ENCODE measurements at places on chromosomes 1 and 21.

DNA sequence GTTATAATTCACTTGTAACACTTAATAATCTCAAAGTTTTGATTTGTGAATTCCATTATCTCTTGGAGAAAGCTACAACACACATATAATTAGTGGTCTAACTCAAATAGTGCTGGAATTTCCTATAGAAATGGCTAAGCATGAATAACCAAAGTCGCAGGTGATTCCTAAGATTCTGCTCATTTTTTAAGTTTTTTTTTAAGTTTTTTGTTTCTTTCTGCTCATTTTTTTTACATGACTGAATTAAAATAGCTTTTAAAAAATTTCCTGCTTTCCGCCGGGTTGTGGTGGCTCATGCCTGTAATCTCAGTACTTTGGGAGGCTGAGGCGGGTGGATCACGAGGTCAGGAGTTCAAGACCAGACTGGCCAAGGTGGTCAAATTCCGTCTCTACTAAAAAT is 90.4 kb downstream of the APP start:
- DNase-seq, result no peak

GRCh38 chr1:10360045-10360444 is 38.8 kb upstream of the PGD start:
- no peak for DNase-seq

- DNase-seq, result no peak
Measured at GRCh38 chr1:40171036-40171435, 9.8 kb downstream of the RLF start.

- DNase-seq, result peak; percentile 79
Measured at GRCh38 chr1:23772049-23772853, 6.0 kb upstream of the PITHD1 start.

DNA sequence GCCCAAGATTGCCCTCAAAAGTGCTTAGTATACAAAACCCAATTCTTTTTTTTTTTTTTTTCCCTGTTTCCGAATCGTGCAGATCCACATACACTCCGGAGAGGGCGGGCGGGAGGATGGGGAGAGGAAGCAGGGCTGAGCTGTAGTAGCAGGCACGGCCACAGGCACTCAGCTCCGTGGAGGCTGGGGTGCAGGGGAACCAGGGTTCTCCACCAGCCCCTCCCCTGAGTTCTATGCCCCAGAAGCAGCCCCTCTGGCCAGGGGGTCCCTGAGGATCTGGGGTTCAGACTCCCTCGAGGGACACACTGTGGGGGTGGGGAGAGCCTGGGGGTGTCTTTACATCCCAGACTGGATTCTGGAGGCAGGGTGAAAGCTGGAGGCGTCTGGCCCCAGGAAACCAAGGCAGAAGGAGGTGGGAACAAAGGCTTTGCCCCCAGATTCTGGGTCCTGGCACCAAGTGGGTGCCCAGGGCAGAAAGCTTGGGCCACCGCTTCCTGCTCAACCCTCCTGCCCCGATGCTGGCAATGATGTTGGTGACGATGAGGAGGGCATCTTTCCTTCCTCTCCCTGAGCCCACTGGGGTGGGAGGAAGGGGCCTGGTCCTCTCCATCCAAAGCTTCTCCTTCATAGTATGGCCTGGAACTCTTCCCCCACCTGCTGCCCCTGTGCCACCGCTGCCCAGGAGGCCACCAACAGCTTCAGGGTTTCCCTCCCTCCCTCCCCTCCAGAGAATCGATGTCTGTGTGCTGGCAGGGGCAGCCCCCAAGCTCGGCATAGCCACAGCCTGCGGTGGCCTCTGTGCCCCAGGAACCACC is 106.4 kb upstream of the TARDBP start:
- DNase-seq, result no peak

DNA sequence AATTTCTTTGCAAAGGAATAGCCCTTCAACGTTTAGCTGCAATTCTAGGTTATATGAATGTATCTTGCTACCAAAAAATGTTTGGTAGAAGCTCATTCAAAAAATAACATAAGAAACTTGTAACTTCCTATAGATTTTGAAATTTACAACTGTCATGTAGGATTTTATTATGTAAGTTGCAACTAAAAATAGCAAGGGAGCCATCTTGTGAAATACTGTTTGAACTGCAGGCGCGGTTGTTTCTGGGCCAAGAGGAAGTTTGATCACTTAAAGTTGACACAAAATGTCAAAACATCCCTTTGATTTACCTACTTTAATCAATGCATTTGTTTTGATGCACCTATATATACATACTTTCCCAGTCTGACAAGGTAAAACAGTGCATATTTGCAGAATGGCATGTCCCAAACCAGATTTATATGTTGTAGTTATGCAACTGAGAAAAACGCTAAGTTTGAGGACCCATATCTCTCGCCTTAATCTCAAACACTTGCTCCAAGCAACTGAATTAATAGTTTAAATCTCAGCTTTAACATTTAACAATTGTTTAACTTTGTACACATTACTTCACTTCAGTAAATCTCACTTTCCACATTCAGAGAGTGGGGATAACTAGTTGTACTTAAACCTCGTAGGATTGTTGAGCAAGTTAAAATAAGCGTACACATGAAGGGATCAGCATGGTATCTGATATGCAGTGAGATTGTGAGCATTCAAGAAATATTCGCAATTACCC is 63.9 kb downstream of the KCNK2 start:
- peak; percentile 7 for DNase-seq

DNA sequence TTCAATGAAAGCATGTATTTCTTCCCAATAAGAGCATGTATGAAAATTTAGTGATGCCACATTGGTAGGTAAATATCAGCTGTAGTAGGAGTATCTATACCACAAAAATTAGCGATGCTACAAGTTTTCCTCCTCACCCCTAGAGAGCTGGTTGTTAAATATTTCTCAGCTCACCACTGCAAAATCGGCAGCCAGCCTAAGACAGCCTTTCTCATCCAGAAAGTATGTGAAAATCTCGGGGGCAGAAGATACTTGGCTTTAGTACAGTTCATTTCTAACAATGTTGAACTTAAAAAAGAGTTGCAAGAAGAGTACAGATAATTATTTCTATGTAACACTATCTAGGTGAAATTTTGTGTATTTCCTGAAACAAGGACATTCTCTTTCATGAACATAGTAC is 235.4 kb downstream of the TPR start:
- no peak for DNase-seq

DNA sequence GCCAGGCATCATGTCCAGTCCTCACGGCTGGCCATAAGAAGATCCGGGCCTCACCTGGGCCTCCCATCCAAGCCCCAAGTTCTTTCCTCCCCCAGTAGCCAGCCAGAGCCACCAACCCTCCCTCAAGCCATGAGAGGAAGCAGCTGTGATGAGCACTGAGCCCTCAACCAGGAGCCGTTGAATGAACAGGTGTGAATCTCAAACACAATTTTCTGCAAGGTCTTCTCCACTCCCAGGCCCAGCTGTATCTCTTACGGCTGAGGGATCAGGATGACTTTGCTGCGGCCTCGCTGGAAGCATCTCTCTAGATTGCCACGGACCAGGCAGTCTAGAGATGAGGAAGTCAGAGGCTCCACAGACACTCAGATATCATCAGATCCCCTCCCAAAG is 9.8 kb upstream of the CLDN14 start:
- DNase-seq, result no peak

- no peak for DNase-seq
Measured at GRCh38 chr1:92240034-92240433, 22.3 kb downstream of the C1orf146 start.

DNA sequence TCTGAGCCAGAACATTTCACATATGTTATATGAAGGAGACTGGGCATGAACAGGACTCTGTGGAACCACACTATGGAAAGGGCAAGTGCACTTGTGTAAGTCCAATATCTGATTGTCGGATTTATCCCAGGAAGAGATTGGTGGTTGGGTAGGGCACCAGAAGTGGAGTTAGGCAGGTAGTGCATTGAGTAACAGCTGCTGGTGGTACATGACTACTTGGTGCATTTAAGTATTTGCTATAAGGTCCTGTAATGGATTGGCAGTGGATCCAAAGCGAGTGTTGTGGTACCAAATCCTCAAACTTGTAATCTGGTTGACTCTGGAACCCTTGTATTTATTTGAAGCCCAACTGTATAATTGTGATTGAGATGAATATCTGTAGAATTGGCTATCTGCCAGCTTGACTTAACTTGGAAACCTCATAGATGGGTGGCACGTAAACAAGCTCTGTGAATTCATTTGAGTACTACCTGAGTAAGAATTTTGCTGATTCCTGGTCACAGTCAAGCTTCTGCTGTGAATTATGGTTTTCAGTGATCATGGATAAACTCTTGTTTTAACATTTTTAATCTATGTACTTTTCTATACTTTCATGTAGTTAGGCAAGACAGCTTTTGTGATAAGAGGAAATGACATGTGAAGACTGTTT is 21.1 kb downstream of the UBAP2L start:
- peak; percentile 41 for DNase-seq

- DNase-seq, result no peak
Measured at GRCh38 chr1:200980452-200980772, 43.1 kb downstream of the KIF21B start.

GRCh38 chr21:25025596-25025995 is 581.7 kb downstream of the MRPL39 start:
- no peak for DNase-seq

GRCh38 chr1:1420654-1421141 is 378 bp downstream of the ANKRD65 start:
- DNase-seq, result no peak

DNA sequence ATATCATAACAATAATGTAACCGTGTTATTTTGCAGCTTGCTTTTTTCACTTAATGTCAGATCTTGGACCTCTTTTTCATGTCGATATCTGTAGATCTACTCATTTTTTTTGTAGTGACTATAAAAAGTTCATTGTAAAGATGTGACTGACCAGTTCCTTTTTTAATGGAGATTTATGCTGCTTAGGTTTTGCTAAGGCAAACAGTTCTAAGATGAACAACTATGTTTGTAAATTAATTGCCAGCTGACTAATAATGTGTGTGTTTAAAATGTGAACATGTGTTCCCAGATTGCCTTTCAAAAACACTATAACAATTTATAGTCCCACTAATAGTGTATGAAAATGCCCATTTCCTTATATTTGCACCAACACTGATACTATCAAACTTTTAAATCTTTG is 18.1 kb upstream of the EPS8L3 start:
- no peak for DNase-seq

GRCh38 chr1:115771847-115772457 is 3.4 kb upstream of the CASQ2 start:
- peak; percentile 23 for DNase-seq

- no peak for DNase-seq
Measured at GRCh38 chr1:198829356-198829755, 190.5 kb downstream of the PTPRC start.

DNA sequence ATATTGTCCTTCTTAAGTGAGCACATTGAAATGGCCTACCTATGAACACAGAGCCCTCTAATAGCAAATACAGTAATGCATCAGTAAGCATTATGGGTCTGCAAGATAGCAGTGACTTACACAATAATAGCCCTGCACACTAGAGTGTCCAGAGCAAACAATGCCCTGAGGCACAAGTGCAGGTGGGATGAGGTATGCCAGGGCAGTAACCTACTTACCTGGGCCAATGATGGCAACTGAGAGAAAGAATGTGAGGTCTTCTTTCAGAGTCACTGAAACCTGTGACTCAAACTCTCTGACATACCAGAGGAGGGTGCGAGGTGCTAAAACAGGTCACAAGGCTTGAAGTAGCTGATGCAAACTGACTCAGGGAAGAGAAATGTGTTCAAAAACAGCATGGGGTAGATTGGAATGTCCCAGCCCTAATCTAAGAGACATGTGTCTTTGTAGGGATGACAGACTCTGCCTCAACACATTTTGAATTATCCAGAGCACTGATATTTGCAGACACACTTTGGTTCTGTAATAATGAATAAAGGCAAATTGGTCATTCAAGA is 168.5 kb upstream of the RUNX1 start:
- DNase-seq, result no peak

DNA sequence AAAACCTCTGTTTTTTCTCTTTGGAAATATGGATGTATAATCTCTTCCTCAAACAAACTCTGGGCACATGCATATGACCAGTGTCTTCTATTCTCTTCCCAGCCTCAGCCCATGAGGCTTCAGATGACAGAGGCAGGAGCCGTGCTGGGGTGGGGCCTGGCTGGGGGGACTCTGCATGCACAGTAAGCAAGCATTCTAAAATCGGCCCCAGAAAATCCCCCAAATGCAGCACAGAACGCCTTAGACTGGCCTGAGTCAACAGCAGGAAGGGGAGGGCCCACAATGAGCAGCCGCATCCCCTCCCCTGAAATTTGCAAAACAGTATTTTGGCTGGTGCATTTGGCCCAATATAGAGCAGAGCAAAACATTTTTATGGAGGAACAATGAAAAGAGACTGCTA is 47.8 kb downstream of the ITPKB start:
- DNase-seq, result peak; percentile 37

- DNase-seq, result no peak
Measured at GRCh38 chr1:231493421-231494185, 34.9 kb upstream of the TSNAX start.

GRCh38 chr1:205843036-205843859 is 6.7 kb downstream of the PM20D1 start:
- DNase-seq, result no peak

DNA sequence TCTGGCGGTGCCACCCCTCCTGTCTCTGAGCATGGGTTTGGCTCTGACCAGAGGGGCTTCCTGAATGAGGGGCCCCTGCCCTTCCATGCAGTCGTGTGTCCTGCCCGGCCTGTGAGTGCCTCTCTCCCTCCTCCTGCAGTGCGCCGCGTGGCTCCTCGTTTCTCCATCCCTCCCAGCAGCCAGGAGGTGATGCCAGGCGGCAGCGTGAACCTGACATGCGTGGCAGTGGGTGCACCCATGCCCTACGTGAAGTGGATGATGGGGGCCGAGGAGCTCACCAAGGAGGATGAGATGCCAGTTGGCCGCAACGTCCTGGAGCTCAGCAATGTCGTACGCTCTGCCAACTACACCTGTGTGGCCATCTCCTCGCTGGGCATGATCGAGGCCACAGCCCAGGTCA is 57.9 kb downstream of the PTPRF start:
- DNase-seq, result no peak

- no peak for DNase-seq
Measured at GRCh38 chr1:38053416-38054091, 7.0 kb upstream of the POU3F1 start.

DNA sequence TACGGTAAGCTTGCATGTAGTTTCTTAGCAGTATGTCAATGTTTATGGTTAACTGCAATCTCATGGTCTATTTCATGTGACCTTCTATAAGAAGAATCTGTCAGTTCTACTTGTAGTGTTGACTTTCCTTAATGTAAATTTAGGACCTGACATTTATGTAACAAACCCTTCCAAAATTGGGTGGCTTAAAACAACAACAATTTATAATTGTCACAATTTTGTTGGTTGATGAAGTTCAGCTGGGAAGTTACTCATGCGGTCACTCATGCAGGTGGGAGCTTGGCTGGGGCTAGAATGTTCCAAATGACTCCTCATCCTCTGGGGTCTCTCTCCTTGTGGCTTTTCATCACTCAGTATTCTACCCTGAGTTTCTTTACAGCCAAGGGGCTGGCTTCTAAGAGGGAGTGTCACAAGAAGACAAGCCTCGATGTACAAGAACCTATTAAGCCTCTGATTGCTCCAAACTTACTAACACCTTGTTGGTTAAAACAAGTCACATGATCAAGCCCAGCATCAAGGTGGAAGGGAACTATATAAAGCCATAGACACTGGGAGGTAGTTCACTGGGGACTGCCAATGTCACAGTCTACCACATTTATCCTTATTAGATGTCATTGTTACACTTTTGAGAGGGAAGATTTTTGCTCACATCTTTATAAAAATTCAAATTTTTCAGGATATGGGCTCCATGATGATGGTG is 23.9 kb downstream of the CCN1 start:
- DNase-seq, result no peak

- DNase-seq, result no peak
Measured at GRCh38 chr1:186079084-186079684, 295.9 kb downstream of the TPR start.

GRCh38 chr1:104467590-104467989 is 717.9 kb downstream of the AMY1C start:
- DNase-seq, result no peak
